ENCODE measurements at places on chromosomes 2 and 18.

DNA sequence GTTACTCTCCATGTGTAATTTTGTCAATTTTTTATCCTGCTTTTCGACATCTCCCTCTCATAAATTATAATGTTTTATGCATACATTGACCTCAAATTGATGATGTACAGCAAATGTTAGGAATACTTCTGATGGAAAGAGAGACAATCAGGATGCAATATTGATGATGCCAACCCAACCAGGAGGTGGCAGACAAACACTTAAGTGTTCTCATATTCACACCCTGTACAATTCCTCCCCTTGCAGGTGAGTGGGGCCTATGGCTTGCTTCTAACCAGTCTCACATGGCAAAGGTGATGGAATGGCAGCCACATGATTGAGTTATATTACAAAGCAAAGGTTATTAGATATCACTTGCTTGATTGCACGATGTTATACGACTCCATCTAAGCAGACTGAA lies 594.3 kb upstream of the REG3G start:
- DNase-seq: no peak

DNA sequence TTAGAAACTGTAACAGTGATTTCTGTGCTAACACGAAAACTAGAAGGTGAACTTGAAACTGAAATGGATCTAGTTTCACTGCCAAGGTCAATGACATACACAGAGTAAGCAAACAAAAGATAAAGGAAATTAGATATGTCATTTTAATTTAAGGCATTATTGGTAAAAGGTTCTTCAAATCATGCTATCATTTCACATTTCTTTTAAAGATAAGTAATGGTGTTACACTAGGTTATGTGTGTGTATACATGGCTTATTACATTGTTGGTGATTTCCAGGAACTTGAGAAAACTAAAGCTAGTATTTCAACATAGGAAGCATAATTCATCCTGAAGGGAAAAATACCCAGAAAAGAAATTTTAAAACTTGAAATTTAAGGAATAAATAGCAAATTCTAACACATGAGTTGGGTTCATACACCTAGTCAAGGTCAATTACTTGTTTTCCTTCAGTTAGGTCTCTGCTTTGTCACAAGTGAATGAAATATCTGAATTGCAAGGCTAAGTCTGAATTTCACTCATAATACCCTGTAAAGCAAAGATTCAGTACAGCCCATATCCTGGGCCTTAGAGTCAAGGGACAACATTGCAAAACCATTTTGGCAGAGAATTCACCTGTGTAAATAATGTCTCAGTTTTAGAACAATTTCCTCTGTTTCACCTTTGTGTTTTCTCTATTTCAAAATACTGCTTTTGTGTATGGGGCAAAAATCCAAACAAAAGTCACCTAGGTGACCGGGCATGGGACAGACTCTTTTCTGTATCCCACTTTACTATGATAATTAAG lies 141.6 kb downstream of the SRBD1 start:
- DNase-seq: no peak

- no peak for DNase-seq
Observed at GRCh38 chr2:202149155-202149762, 76.2 kb downstream of the KIAA2012 start.

DNA sequence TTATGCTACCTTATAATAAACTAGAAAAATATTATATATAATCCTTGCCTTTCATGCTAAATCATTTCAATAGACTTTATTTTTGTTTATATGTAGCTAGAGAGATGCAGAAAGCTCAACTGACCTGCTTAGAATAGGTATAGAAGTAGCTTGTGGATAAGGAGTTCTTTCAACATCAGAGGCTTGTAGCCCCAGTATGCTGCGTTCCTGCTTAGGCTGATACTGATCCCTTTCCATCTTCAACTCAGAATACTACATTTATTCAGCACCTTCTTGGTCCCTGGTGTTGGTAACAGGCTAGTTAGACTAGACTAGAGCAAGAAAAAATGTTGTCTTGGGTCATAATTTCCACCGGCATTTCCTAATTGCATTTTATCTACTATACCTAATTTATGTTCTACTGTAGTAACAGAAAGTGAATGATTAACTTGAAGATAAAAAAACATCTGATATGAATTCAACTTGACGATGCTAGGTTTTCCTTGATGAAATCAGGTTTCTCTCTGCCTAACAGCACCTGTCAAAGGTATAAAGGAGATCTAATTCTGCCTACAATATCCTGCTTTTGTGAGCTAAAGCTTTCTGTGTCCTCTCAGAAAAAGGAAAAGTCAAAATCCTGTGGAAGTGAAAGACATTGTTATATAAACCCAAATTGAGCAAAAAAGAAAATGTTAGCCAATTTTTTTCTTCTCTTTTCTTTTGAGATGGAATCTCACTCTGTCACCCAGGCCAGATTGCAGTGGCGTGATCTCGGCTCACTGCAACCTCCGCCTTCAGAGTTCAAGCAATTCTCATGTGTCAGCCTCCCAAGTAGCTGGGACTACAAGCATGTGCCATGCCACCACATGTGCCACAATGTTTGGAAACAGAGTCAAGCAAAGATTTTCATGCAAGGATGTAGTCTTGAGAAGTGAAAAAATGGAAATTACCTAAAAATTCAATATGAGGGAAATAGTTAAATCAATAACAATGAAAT lies 5.8 kb downstream of the PECR start:
- DNase-seq: no peak

GRCh38 chr2:30472326-30472725 lies 25.3 kb downstream of the LCLAT1 start:
- DNase-seq: peak; percentile 49

DNA sequence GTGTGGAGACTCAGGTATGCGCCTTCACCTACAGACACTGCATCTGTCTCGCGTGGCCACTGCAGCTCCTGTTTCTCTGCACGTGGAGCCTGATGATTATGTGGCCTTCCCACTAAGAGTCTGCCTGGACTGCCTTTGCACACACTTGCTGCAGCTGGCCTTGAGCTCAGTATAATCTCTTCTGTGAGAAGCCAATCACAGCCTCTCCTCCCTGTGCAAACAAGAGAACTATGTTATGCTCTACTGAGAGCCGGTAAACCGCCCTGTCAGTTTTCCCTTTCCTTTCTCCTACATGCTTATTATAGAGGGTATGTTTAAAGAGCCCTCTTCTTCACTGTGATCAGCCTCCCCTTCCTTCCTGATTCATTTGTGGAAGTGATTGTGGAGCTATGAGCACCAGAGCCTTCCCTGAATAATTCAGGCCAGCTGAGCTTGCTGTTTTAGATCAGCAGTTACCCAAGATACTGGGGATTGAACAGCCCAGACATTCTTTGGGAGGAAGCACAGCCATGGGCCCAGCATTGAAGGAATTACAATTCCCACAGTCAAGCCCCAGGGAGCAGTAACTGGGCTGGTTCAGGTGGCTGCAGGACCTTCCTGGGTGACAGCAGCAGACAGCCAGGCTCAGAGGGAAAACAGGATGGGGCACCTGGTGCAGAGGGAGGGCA lies 3.7 kb upstream of the TGFA start:
- no peak for DNase-seq

- DNase-seq: no peak
Observed at GRCh38 chr18:8910843-8911242, 191.7 kb upstream of the NDUFV2 start.
